Epithelial cell of alveolus of lung (primary cell): ENCODE measurements at places on chromosomes 3 and 15. TPM values are rescaled to one million over a fixed set of nuclear protein-coding genes. Genes with fewer than 3 reads are reported as not detected.

The SEC22C gene
- 54.9 and 63.0 TPM in 2 replicates for total RNA-seq

The HTR3E gene
- total RNA-seq: not detected in 2 replicates

The RRP9 gene
- total RNA-seq: 8.6 and 25.5 TPM in 2 replicates

The SLC2A2 gene
- not detected in 2 replicates for total RNA-seq

The LRRC49 gene
- total RNA-seq: 8.7 and 23.9 TPM in 2 replicates

The CCR5 gene
- not detected in 2 replicates for total RNA-seq

The AMIGO3 gene
- total RNA-seq: 0.24 and 1.6 TPM in 2 replicates

The CCDC191 gene
- 0.56 and 0.65 TPM in 2 replicates for total RNA-seq

The ELP6 gene
- total RNA-seq: 21.1 and 32.1 TPM in 2 replicates

The SLC22A13 gene
- total RNA-seq: 0.26 and 1.6 TPM in 2 replicates

The CCDC39 gene
- not detected in 2 replicates for total RNA-seq

The MNS1 gene
- 1.2 and 4.1 TPM in 2 replicates for total RNA-seq

The STT3B gene
- total RNA-seq: 96.8 and 125 TPM in 2 replicates

The RAB6B gene
- 0.40 and 0.65 TPM in 2 replicates for total RNA-seq

The CEMIP gene
- 3.0 and 5.0 TPM in 2 replicates for total RNA-seq
